ENCODE measurements at places on chromosomes 11 and 22.

- DNase-seq = no peak
Observed at GRCh38 chr11:44631831-44632230, 66.4 kb downstream of the CD82 start.

GRCh38 chr11:12292766-12293165 lies 84.6 kb upstream of the PARVA start:
- DNase-seq = no peak

DNA sequence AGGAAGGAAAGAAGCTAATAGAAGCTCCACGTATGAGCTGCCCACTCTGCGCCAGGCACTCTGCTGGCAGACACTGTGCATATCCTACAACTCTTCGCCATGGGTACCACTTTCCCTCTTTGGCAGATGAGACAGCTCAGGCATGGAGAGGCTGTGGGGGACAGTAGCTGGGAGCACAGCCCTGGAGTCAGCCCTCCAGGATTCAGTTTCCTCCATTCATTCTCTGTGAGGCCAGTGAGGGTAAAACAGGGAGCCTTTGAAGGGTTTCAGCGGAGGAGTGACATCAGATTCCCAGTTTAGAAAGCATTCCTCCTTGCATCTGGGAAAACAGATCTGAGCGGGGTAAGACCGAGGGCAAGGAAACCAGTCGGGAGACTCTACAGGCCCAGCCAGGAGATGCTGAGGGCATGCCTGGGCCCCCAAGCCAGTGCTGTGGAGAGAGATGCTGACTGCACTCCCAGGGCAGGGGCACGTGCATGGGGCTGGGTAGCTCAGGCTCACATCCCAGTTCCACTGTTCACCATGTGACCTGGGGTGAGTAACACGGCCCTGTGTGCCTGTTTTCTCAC lies 58.3 kb upstream of the EMID1 start:
- no peak for DNase-seq

GRCh38 chr11:30350384-30350783 lies 27.5 kb downstream of the ARL14EP start:
- DNase-seq = no peak

DNA sequence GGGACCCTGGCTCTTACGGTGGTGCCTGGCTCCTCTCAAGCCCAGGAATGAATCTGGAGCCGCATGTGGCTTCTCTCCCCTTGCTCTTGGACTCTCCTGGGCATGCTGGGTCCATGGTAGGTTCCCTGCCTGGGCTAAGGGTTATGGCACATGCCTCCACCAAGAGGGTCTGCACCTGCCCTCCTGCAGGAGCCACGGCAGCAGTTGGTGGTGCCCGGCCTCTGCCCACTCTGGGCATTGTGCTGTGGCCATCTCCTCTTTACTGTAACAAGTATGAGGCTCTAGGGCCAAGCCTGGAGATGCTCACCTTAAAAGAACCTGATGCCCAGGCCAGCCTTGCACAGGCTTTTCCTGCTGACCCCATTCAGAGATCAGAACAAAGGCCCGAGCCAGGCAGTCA lies 104.0 kb upstream of the PITPNB start:
- no peak for DNase-seq

DNA sequence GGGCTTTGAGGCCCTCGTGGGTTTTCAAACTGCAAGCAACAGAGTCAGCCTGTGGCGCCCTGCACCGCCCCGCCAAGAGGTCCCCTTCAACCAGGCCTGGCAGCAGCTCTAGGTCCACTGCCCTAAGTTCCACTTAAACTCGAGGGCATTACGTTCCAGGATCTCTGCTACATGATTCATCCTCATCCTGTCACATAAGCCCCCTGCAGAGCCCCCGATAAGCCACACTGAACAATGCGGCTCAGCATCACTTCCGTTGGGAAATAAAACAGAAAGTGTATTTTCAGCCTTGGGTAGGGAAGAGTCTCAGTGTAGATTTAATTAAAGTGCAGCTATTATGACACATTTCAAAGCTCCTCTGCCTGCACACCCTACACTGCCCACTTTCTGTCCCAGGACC lies 24.6 kb downstream of the SULT4A1 start:
- DNase-seq = no peak
